ENCODE measurements at places on chromosomes 2 and 18.
A peak's percentile ranks its signal among the peaks of the same experiment; 100 is the strongest.

GRCh38 chr2:237132799-237133198, 47.1 kb downstream of the COPS8 start:
- no peaks in the 10 kb centered on the region for H3K4me1 ChIP-seq
- no peaks in the 10 kb centered on the region for H3K27me3 ChIP-seq
- H3K27ac ChIP-seq: no peak overlapping the region
- no peaks in the 10 kb centered on the region for H3K36me3 ChIP-seq
- DNase-seq: no peak
- no peak overlapping the region for H3K4me3 ChIP-seq

- no peak overlapping the region for H3K27ac ChIP-seq
- no peak overlapping the region for H3K4me3 ChIP-seq
- DNase-seq: no peak
- H3K4me1 ChIP-seq: no peaks in the 10 kb centered on the region
- H3K27me3 ChIP-seq: no peaks in the 10 kb centered on the region
Measured at GRCh38 chr2:207394812-207395534, 134.8 kb upstream of the CREB1 start.

DNA sequence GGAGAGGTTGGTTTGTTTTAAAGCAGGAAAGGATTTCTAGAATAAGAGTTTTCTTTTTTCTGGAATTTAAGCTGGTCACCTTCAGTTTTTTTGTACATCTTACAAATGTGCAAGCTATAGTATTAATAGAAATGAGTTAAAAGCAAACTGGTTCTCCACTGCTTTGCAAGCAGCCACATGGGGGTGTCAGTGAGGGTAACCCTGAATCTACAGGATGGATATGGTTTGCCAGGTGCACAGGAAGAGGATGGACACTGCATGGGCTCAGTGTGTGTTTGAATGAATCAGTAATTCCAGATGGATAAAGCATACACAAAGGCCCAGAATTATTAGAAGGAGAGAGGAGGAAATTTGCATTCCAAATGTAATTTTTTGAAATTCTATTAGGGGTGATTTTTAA, 89.0 kb downstream of the MAPRE2 start:
- H3K27me3 ChIP-seq: no peaks in the 10 kb centered on the region
- H3K36me3 ChIP-seq: peaks cover 86% of the 10 kb centered on the region
- DNase-seq: no peak
- no peak overlapping the region for H3K4me3 ChIP-seq
- no peak overlapping the region for H3K27ac ChIP-seq

DNA sequence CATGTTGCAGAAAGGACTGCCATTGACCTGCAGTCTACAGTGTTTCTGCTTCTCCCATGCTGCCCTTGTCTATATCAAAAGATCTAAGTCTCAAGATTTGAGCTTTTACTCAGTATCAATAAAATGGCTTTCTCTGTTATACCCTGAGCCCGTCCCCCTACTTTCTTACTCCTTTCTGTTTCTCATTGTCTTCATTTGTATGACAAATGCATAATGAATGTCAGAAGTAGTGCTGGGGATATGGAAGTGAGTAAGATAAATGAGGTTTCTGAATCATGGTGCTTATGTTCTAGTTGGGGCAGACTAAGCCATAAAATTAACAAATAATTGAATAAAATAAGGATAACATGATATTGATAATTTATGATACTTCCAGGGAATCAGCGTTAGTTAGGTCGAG, 128.6 kb downstream of the PARD3B start:
- no peaks in the 10 kb centered on the region for H3K36me3 ChIP-seq
- no peaks in the 10 kb centered on the region for H3K4me1 ChIP-seq
- H3K4me3 ChIP-seq: no peak overlapping the region
- H3K27me3 ChIP-seq: no peaks in the 10 kb centered on the region
- no peak for DNase-seq

DNA sequence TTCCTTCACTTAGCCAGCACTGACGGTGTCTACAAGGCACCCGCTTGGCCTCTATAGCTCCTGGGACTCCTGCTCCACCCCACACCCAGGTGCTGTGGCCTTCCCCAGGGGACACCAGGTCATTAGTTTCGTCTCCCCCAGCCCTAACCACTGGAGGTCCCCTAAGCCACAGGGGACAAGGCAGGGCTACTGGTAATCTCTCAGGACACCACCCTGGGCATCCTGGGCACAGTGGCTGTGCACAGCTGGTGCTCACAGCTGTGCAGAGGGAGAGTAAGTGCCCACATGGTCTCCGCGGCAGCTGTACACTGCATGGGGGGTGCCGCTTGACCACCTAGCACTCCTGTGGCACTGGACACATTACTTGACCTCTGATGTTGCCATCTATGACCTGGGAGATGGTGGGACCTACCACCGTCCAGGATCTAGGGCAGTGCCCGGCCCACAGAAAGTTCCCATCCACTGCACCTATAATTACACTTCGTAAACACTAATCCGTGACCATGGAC, 134.0 kb downstream of the HDAC4 start:
- DNase-seq: peak; percentile 50
- no peaks in the 10 kb centered on the region for H3K27me3 ChIP-seq

DNA sequence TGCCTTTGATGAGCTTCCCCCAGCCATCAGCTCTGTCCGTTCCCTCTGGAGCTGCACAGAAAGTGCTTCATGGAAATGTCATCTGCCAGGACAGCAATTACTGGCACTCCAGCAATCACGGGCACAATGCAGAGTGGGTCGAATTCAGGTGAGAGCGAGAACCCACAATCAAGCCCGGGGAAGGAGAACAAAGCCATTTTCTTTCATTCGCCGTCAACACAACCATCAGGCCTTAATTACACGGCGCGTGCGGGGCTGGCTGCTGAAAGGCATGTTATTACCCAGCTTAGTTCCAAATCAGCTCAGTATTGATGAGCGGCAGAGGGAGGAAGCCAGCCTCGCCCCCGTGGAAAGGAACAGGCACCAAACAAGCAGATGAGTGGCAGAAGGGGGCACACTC, 143.9 kb downstream of the MYT1L start:
- no peaks in the 10 kb centered on the region for H3K36me3 ChIP-seq
- DNase-seq: no peak
- no peaks in the 10 kb centered on the region for H3K4me1 ChIP-seq
- no peak overlapping the region for H3K27ac ChIP-seq

DNA sequence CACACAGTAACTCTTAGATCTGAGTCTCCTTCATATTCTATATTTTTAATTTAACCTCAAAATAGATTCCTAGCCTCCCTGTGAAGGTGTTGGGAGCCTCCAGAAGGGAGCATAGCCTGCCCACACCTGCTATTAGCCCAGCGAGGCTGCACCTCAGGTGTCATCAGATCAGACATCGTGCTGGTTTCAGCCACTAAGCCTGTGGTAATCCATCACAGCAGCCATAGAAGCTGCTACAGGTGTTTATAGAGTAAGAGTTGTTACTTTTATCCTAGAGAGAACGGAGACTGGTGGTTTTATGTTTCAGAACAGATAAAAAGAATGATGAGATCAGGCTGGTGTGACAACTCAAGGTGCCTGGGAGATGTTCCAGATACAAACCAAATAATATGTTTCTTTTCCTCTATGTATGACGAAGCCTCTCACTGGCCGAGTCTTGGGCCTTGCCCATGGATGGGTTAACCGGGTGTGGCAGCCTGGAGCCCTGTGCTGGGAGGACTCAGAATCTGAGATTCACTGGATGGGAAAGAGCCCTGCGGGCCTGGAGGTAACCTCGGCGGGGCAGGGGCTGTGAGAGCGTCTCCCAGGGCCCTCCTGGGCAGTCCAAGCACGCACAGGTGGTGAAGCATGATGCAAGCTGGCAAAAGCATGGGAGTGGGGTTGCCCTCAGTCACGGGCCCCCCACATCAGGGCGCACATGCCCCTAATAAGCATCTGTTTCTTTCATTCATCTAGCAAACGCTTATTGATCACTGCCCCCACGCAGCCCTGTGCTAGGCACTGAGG, 73.7 kb downstream of the MRPS9 start:
- H3K27ac ChIP-seq: no peak overlapping the region
- DNase-seq: no peak
- no peak overlapping the region for H3K4me3 ChIP-seq
- H3K4me1 ChIP-seq: no peaks in the 10 kb centered on the region

DNA sequence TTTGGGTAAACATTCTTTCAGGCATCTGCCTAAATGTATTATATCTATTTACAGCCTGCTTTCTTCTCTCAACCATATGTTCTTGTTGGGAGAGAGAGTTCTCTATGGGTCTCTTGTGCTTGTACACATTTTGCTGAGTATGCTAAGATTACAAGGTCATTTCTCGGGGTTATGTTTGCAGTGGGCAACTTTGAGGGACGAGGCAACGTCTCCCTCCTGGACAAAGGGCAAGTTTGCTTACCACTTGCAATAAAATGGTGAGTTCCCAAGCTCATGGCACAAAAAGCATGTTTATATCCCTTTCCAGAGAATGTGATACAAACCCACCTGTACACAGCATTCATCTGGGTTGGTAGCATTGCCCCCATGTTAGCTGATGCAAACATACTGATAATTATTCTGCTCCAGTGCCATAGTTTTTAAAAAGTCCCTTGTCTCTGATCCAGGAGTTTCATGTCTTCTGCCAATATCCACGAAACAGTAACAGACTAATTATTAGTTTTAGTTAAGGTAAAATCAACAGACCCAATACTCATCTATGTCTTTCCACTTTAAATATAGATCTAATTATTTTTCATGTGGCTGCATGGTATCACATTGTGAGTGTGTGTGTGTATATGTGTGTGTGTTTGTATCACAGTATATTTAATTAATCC, 84.2 kb upstream of the MAPK4 start:
- no peaks in the 10 kb centered on the region for H3K4me1 ChIP-seq
- no peaks in the 10 kb centered on the region for H3K27me3 ChIP-seq
- no peak overlapping the region for H3K4me3 ChIP-seq
- DNase-seq: no peak
- no peaks in the 10 kb centered on the region for H3K36me3 ChIP-seq

DNA sequence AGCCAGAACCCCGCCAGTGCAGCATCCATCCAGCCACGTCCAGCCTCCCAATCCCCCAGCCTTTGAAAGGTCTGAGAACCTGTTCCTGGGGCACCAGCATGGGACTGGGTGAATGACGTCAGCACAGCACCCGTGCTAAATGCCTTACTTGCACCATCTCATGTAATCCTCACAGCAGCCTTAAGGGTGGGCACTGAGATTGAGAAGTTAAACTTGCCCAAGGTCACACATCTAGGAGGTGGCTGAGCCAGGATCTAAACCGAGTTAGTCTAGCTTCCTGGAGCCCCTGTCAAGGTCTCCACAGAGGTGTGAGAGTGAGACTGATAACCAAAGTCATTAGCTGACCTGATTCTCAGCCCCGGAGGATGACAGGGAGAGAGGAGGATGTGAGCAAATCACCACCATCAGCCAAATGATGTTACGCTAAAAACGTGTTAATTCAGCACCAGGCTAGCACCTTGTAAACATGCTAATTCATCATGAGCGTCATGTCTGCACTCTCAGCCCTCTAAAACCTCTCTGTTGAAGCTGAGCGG, 4.6 kb downstream of the CD8A start:
- peaks cover 9% of the 10 kb centered on the region for H3K4me1 ChIP-seq
- no peak for DNase-seq
- peaks cover 4% of the 10 kb centered on the region for H3K27me3 ChIP-seq
- no peak overlapping the region for H3K27ac ChIP-seq
- H3K4me3 ChIP-seq: peak overlapping the region; percentile 29

DNA sequence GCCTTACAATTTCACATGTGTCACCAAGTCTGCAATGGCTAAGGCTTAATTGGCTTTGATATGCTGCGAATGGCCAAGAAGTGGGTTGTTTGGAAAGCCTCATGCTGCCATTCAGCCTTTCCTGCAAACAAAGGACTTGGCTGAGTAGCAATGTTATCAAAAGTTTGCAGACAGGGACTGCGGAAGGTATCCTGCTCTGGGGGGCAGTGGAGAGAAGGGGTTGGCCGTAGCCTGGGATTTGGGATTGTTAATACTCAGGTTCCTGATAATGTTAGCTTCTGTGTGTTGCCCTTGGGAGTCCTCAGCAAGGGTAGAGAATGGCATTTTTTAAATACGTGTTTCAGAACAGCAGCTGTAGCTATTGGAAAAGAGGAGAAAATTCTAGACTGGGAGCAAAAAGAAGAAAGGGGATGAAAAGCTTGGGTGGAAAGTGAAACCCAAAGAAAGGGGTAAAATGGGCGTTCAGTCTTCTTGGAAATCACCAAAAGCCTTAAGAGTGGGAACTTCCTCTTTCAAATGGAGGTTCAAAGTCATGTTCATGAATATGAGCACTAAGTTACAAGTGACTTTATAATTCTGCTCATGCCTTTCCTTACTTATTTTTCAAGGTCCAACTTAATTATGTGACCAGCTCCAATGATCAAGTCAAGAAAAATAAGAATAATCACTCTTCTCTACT, 325.1 kb downstream of the RNF144A start:
- no peaks in the 10 kb centered on the region for H3K36me3 ChIP-seq
- no peaks in the 10 kb centered on the region for H3K4me1 ChIP-seq
- no peak overlapping the region for H3K27ac ChIP-seq
- H3K4me3 ChIP-seq: no peak overlapping the region
- no peaks in the 10 kb centered on the region for H3K27me3 ChIP-seq

GRCh38 chr18:77091366-77091765, 41.2 kb downstream of the MBP start:
- DNase-seq: no peak
- H3K27ac ChIP-seq: no peak overlapping the region
- no peaks in the 10 kb centered on the region for H3K27me3 ChIP-seq
- no peak overlapping the region for H3K4me3 ChIP-seq
- peaks cover 31% of the 10 kb centered on the region for H3K4me1 ChIP-seq

GRCh38 chr2:15855766-15856260, 84.5 kb upstream of the MYCN start:
- H3K4me3 ChIP-seq: no peak overlapping the region
- DNase-seq: no peak
- no peaks in the 10 kb centered on the region for H3K27me3 ChIP-seq
- H3K4me1 ChIP-seq: no peaks in the 10 kb centered on the region

GRCh38 chr18:23231340-23232021, 96.2 kb downstream of the CABLES1 start:
- H3K4me1 ChIP-seq: peaks cover 8% of the 10 kb centered on the region
- peak; percentile 54 for DNase-seq
- peak overlapping the region; percentile 10 for H3K4me3 ChIP-seq
- no peaks in the 10 kb centered on the region for H3K27me3 ChIP-seq
- H3K36me3 ChIP-seq: no peaks in the 10 kb centered on the region

DNA sequence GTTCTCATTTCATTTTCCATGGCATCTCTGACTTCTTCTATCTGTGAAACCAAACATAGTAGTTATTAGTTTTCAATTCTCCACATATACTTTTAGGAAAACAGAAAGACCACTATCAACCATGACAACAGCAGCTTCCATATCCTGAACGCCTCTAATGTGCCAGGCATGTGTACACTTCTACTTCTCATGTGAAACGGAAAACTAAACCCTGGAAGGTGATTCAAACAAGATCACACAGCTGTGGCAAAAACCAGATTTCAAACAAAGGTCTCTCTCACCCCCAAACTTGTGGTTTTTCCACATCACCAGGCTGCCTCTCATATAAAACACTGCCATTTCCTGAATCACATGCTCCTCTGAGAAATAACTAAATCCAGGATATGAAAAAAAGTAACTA, 41.8 kb downstream of the PTCD3 start:
- no peak overlapping the region for H3K27ac ChIP-seq
- DNase-seq: no peak
- no peaks in the 10 kb centered on the region for H3K27me3 ChIP-seq
- H3K4me3 ChIP-seq: no peak overlapping the region
- peaks cover 16% of the 10 kb centered on the region for H3K36me3 ChIP-seq

GRCh38 chr18:55950379-55951166, 362.6 kb upstream of the TCF4 start:
- DNase-seq: no peak
- no peak overlapping the region for H3K4me3 ChIP-seq
- H3K27ac ChIP-seq: no peak overlapping the region
- H3K27me3 ChIP-seq: no peaks in the 10 kb centered on the region

All from naive thymus-derived CD4-positive, alpha-beta T cell (primary cell).